Stimulated activated CD8-positive, alpha-beta memory T cell treated with anti-CD3 and anti-CD28 coated beads, Interleukin-15, amount 100 ng/mL, for 1 hour (primary cell): ENCODE measurements at places on chromosomes 7 and 10.

GRCh38 chr10:100987685-100988049 is 324 bp downstream of the TWNK start:
- DNase-seq: no peak

DNA sequence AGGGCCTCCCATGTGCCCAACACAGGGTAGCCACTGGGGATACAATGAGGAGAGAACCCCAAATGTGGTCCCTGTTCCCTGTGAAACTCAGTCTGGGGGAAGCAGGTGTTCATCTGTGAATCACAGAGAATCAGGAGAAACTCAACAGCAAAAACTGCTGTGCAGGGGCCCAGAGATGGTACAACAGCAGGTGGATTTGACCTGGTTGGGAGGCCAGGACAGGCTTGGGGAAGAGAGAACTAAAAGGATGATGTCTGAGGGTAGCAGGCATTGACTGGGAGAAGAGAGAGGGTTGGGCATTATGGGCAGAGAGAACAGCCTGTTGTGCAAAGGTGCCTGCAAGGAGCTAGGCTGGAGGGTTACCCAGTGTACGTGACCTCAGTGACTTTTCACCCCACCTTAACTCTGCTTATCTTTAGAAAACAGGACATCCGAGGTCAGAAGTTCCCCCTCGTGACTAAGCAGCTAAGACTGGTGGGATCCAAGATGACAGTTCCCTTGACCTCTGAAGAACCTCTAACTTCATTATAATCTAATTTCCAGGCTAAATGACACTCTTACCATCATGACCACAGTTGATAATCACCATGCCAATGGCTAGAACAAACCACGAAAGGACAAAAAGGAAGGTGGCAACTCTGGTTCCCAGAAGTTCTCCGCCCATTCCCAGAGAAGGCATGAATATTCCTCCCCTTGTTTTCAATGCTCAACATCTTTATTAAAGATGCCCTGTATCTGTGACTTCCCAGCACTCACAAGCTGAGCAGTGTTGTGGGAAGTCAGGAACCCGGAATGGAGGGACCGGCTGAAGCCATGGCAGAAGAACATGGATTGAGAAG is 5.1 kb upstream of the ADAMTS14 start:
- DNase-seq: no peak

DNA sequence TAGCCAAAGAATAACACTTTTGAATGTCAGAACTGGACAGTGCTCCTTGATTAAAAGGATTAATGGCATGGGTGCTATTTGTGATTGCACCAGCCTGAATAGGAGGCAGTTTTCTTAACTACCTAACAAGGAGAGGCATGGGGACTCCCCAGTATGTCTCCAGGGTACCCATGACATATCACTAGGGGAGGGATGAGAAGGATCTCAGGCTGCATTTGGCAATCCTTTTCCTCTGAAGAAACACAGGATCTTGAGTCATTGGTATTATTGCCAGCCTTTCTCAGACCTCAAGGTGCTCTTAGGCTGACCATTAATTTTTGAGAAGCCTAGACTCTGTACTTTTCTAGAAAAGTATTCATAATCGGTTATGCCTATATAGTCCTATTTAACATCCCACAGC is 77.5 kb upstream of the NPVF start:
- no peak for DNase-seq

DNA sequence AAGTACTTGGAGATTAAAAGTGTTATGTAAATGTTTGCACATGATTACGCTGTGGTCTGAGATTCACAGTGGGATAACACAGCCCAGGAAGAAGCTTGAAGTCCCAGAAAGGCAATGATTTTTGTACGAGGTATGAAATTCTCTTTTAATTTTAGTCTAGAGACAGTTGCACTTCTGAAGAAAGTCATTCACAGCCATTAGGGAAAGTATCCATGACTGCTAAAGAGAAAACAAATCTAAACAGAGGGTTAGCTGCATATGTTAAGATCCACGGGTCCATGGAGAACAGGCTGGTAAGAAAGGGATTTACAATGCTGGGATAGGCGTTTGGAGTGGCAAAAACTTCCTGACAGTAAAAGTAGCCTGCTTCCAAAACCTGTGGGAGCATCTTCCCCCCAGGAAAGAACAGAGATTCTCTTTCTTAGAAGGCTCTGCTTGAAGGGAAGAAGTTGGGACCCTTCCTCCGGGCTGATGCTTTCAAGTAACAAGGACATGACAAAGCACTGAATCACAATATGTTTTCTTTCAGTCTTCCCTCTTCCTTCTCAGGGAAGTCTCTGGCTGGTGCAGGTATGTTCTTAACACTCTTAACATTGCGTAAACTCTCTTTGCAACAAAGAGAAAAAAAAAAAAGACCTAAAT is 220.8 kb upstream of the CELF2 start:
- DNase-seq: no peak
